Immature natural killer cell (primary cell): ENCODE measurements at places on chromosomes 2 and 18.

GRCh38 chr2:113976277-113976928 is 86.5 kb downstream of the ACTR3 start:
- H3K4me1 ChIP-seq: peaks cover 10% of the 10 kb centered on the region
- no peaks in the 10 kb centered on the region for H3K27me3 ChIP-seq
- H3K27ac ChIP-seq: peak overlapping the region; percentile 45
- H3K36me3 ChIP-seq: peaks cover 6% of the 10 kb centered on the region

- H3K4me3 ChIP-seq: no peak overlapping the region
- no peaks in the 10 kb centered on the region for H3K4me1 ChIP-seq
- H3K27ac ChIP-seq: no peak overlapping the region
- no peaks in the 10 kb centered on the region for H3K36me3 ChIP-seq
- DNase-seq: no peak
These were observed 164.5 kb downstream of the TDRD15 start for GRCh38 chr2:21288299-21288698.

DNA sequence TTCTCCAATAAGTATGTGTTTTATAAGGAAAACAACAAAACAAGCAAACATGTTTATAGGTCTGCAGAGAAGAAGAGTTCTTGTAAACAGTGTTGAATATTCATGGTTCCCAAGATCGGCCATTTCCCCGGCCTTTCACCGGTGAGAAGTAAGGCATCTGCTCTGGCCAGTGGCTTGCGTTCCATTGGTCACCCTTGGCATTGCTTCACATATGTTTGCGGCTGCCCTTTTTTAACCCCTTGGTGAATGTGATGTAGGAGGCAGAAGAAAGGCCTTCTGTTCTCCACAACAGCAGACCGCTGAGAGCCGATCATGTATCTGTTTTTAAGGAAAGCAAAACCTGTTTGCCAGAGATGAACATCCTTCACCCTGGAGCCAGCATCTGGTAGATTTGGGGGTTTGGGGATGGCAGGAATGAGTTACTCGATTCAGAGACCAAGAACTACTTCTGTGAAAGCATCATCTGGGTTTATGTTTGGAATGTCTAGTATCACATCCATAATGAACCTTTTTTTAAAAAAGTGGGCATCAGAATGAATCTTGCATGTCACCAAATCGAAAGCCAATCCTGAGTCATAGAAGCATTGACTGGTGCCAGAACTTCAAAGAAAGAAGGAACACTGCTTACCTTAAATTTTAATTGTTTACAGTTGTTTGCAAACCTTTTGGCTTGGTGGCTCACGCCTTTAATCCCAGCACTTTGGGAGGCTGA is 112.3 kb downstream of the AGAP1 start:
- DNase-seq: no peak
- H3K4me1 ChIP-seq: no peaks in the 10 kb centered on the region
- H3K36me3 ChIP-seq: no peaks in the 10 kb centered on the region
- no peak overlapping the region for H3K27ac ChIP-seq

- no peak overlapping the region for H3K4me3 ChIP-seq
- H3K27me3 ChIP-seq: peaks cover 4% of the 10 kb centered on the region
- no peaks in the 10 kb centered on the region for H3K4me1 ChIP-seq
- H3K36me3 ChIP-seq: no peaks in the 10 kb centered on the region
These were observed 31.9 kb upstream of the MAPRE3 start for GRCh38 chr2:26938399-26939118.

DNA sequence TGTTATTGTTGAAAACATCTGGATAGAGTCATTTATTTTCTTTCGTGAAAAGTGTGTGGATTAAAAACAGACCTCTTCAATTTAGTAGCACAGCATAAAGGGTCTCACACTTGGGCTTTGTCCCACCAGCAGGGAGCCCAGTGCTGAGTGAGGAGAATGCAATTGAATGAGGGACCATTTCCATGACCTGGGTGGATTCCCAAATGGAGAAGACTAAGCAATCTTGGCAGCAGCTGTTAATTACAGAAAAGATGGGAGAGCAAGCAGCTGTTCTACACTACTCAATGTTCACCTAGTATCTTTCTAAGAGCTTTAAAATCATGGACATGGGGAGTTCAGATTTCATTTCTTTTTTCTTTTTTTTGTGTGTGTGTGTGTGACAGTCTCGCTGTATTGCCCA is 121.8 kb upstream of the FN1 start:
- no peak for DNase-seq
- H3K4me3 ChIP-seq: no peak overlapping the region
- no peaks in the 10 kb centered on the region for H3K36me3 ChIP-seq
- peaks cover 8% of the 10 kb centered on the region for H3K27me3 ChIP-seq
- H3K4me1 ChIP-seq: no peaks in the 10 kb centered on the region

- H3K36me3 ChIP-seq: no peaks in the 10 kb centered on the region
- H3K27ac ChIP-seq: no peak overlapping the region
- H3K4me3 ChIP-seq: no peak overlapping the region
- no peaks in the 10 kb centered on the region for H3K27me3 ChIP-seq
- no peaks in the 10 kb centered on the region for H3K4me1 ChIP-seq
These were observed 148.5 kb upstream of the SATB2 start for GRCh38 chr2:199606193-199606780.

DNA sequence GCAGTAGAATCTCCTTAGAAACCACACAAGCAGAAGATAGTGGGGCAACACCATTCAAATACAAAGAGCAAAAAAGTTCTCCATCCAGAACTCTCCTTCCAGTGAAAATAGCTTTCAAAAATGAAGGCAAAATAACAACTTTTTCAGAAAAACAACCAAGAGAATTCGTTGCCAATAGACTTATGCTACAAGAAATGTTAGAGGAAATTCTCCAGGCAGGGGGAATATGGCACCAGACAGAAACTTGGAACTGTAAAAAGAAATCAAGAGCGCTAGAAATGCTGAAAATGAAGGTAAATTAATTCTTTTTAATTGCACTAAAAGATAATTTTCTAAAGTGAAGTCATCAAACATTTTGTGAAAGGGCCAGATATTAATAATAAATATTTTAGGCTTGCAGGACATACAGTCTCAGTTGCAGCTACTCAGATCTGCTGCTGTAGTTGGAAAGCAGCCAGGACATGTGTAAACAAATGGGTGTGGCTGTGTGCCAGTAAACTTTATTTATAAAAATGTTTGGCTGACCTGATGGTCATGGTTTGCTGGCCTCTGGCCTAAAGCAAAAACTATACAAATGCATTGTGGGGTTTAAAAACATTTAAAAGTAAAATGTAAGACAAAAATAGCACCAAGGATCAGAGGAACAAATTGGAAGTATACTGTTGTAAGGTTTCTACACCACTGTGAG is 73.7 kb upstream of the TGFA start:
- no peaks in the 10 kb centered on the region for H3K27me3 ChIP-seq
- H3K4me3 ChIP-seq: no peak overlapping the region
- H3K27ac ChIP-seq: no peak overlapping the region
- DNase-seq: no peak
- H3K36me3 ChIP-seq: no peaks in the 10 kb centered on the region
- H3K4me1 ChIP-seq: no peaks in the 10 kb centered on the region

GRCh38 chr2:133287709-133288108 is 280.6 kb downstream of the NCKAP5 start:
- H3K27me3 ChIP-seq: no peaks in the 10 kb centered on the region
- H3K4me1 ChIP-seq: no peaks in the 10 kb centered on the region
- H3K4me3 ChIP-seq: no peak overlapping the region

GRCh38 chr2:196291426-196291825 is 120.0 kb upstream of the STK17B start:
- no peak overlapping the region for H3K27ac ChIP-seq
- H3K4me1 ChIP-seq: peaks cover 37% of the 10 kb centered on the region
- no peak for DNase-seq

GRCh38 chr2:188588235-188588634 is 296.6 kb downstream of the GULP1 start:
- H3K27ac ChIP-seq: no peak overlapping the region
- H3K27me3 ChIP-seq: no peaks in the 10 kb centered on the region
- H3K4me3 ChIP-seq: no peak overlapping the region
- no peaks in the 10 kb centered on the region for H3K36me3 ChIP-seq

- no peak overlapping the region for H3K27ac ChIP-seq
- no peaks in the 10 kb centered on the region for H3K4me1 ChIP-seq
- H3K27me3 ChIP-seq: no peaks in the 10 kb centered on the region
- DNase-seq: no peak
These were observed 142.8 kb upstream of the SYT4 start for GRCh38 chr18:43420091-43420490.

DNA sequence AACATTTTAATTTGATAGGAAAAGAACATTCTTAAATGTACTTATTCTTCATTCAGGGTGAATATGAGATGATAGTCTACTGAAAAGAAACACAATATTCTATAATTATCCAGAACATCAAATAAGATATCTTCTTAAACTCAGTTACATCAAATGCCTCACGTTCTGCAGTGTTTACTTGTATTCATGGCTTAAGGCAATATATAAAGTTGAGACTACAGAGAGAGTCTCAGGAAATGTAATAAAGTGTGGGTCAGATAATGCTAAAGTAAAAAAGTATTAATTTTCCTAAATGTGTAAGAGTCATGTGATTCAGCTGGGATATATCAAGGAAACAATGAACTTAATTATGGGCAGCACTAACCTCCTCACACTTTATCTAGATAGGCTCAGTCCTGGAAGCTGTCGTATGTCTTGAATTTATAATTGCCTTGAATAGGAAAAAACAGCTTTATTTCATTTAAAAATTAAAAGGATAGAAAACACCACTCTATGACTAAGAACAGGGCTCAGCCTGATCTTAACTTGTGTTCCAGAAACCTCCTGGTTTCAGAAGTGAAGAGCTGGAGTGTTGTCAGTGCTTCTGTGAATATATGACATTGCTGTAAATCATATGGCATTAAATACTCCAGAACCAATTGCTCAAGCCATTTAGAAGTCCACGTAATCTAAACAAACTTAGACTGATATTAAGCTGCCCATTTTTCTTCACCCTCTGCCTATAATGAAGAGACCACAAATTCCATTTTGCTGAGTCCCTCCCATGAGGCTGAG is 240.2 kb downstream of the FSIP2 start:
- no peak for DNase-seq
- no peak overlapping the region for H3K4me3 ChIP-seq
- no peaks in the 10 kb centered on the region for H3K4me1 ChIP-seq
- H3K27ac ChIP-seq: no peak overlapping the region
- no peaks in the 10 kb centered on the region for H3K36me3 ChIP-seq

GRCh38 chr18:30908381-30908780 is 134.2 kb downstream of the DSC3 start:
- no peak for DNase-seq
- no peaks in the 10 kb centered on the region for H3K27me3 ChIP-seq
- no peak overlapping the region for H3K4me3 ChIP-seq
- H3K27ac ChIP-seq: no peak overlapping the region
- no peaks in the 10 kb centered on the region for H3K4me1 ChIP-seq

DNA sequence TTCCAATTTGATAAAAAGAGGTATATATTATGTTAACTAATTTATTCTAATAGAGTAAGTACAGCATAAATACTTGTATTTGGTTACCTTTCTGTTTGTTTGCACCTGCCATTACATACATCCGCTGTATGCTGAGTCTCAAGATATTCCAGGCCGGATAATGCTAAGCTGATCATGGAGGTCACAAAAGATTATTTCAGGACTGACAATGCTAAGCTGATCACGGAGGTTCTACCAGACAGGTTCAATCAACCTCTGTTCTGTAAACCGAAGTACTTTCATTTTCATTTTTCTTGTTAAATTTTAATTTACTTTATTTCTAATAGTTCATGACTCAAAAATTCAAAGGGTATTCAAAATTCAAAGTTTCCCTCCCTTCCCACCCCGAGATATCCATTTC is 31.1 kb downstream of the PNO1 start:
- peak overlapping the region; percentile 15 for H3K27ac ChIP-seq
- H3K4me1 ChIP-seq: peaks cover 87% of the 10 kb centered on the region
- H3K4me3 ChIP-seq: peak overlapping the region; percentile 66
- no peak for DNase-seq
- peaks cover 1% of the 10 kb centered on the region for H3K27me3 ChIP-seq

DNA sequence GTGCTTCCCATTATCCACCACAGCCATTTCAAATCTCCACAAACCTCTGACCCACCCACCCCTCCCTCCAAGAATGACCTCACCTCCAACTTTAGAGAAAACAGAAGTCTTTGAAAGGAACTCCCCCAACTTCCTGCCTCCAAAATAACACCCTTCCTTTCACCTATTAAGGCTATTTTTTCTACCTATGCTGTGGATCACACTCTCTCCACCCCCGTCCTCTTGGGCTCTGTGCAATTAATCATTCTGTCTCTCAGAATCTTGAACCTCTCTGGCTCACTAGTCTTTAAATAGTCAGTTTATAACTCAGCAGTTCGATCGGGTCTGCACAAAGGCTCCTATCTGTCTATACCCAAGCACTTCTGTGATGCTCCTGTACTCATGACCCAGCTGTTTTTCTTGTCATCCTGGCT is 37.3 kb upstream of the XPO1 start:
- peaks cover 5% of the 10 kb centered on the region for H3K4me1 ChIP-seq
- H3K27me3 ChIP-seq: peaks cover 4% of the 10 kb centered on the region
- no peaks in the 10 kb centered on the region for H3K36me3 ChIP-seq

DNA sequence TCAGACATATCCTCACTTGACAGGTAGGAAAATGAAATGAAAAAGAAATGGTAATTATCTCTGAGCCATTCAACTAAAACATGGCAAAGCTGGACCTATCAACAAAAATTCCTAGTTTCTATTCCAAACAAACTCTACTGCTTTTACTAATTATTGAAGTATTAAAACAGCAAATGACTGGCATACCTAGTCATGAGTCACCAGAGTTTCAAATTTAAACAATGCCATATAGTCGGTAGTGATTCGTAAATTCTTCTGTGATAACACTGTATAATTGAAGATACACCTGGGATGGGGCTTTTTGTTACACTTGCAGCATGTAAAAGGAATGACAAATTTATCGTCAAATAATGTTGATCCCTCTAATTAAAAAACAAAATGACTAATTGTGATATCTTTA is 153.1 kb upstream of the THUMPD2 start:
- H3K4me1 ChIP-seq: no peaks in the 10 kb centered on the region
- no peak for DNase-seq
- no peaks in the 10 kb centered on the region for H3K36me3 ChIP-seq
- no peaks in the 10 kb centered on the region for H3K27me3 ChIP-seq
- no peak overlapping the region for H3K27ac ChIP-seq

DNA sequence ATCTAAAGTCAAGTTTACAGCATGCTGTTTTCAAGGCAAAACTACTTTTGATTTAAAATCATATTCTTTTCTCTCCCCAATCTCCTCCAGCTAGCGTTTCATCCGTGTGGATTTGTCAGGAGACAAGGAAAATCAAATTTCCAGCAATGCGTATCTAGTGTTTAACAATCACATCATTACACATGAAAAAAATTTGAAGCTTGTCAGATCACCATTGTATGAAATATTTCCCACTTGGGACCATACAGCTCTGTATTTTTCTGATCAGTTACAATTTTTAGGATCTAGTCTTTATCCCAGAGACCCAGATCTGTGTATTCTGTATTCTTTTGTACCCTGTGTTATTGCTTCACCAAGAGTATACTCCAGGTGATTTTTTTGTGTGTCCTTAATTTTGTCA is 28.6 kb upstream of the CYP1B1 start:
- H3K27me3 ChIP-seq: peaks cover 3% of the 10 kb centered on the region
- no peak overlapping the region for H3K27ac ChIP-seq
- DNase-seq: no peak
- H3K4me1 ChIP-seq: no peaks in the 10 kb centered on the region
- no peak overlapping the region for H3K4me3 ChIP-seq
- H3K36me3 ChIP-seq: no peaks in the 10 kb centered on the region
